ENCODE measurements at places on chromosomes 4 and X.

- DNase-seq, result no peak
Observed at GRCh38 chr4:128596853-128597252, 212.6 kb upstream of the JADE1 start.

DNA sequence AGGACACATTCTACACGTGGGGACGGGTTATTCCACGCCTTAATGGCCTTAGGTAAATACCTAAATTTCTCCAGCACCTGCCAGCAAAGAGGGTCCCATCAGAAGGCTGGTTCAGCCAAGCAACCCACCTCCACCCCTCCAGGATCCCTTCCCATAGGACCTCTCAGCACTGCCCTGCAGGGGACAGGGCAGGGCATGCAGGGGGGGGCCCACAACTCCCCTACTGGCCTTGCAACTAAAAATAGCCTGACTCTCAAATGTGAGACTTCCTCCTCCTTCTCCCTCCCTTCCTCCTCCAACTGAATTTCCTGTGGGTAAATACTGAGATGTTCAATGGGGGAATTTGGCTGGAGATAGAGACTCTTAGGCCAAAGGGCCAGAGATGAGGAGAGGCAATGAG lies 6.3 kb downstream of the LAS1L start:
- no peak for DNase-seq

DNA sequence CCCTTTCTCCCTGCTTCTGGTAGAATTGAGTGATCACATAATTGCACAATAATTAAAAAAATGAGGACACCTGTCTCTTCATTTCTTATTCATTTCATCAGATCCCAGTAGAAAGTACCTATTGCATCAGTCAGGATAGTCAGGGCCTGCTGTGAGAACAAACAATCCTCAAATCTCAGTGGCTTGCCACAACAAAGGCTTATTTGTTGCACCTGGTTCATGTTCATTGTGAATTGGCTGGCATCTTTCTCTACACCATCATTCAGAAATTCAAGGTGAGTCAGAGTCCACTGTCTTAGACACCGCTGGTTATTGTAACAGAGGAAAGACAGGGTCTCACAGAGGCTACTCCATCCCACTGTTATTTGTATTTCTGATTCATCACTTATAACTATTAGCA lies 409.8 kb downstream of the STIM2 start:
- no peak for DNase-seq

- DNase-seq, result no peak
Observed at GRCh38 chrX:111634823-111635729, 45.9 kb upstream of the ALG13 start.

- DNase-seq, result no peak
Observed at GRCh38 chrX:37504991-37505390, 66.5 kb upstream of the LANCL3 start.
